ENCODE measurements at places on chromosomes 4 and X.
A peak's percentile ranks its signal among the peaks of the same experiment; 100 is the strongest.

GRCh38 chr4:70452946-70453345, 19.1 kb upstream of the MUC7 start:
- no peak for DNase-seq

- DNase-seq, result peak; percentile 79
Observed at GRCh38 chr4:110516106-110516922, 40.4 kb downstream of the ENPEP start.

DNA sequence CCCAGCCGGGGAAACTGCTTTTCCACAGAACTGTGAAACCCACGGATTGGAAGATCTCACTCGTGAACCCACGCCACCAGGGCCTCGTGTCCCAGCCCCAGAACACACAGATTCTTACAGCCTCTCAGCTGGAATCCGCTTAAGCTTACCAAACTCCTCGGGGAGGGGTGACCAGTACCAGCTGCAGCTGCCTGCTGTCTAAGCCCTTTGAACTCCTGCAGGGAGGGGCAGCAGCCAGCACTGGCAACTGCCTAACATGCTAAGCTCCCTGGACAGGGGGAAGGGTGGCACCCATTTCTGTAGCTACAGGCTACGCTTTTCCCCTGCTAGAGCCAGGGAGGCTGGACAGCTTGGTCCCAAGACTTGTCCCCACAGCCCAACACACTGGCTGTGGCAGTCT, 38.4 kb downstream of the TBL1X start:
- no peak for DNase-seq

DNA sequence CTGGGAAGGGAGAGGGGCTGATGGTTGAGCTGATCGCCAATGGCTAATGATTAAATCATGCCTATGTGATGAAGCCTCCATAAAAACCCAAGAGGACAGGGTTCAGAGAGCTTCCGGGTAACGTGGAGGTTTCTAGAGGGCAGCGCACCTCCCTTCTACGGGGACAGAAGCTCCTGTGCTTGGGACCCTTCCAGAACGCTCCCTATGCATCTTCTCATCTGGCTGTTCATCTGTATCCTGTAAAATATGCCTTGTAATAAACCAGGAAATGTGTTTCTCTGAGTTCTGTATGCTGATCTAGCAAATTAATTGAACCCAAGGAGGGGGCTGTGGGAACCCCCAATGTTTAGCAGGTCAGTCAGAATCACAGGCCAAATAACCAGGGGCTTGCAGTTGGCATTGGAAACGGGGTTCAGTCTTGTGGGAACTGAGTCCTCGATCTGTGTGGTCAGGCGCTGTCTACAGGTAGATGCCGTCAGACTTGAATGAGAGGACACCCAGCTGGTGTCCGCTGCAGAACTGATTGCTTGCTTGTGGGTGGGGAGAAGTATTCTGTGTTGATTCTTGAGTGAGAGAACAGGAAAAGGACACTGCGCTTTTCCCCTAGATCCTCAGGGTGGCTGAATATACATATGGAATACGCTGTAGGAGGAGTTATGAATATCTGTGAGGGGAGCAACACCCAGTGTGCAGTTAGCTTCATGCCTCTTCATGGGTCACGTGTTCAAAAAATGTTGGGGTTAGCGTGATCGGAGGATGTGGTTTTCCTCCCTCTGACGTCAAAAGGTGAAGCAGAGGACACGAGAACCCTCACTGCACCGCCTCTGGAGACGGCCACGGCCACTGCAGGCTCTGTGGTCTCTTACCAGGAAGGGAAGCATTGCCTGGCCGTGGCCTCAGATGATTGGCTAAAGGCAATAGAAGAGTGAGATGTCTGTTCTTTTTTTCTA, 29.2 kb downstream of the HTT-AS start:
- DNase-seq, result peak; percentile 27

DNA sequence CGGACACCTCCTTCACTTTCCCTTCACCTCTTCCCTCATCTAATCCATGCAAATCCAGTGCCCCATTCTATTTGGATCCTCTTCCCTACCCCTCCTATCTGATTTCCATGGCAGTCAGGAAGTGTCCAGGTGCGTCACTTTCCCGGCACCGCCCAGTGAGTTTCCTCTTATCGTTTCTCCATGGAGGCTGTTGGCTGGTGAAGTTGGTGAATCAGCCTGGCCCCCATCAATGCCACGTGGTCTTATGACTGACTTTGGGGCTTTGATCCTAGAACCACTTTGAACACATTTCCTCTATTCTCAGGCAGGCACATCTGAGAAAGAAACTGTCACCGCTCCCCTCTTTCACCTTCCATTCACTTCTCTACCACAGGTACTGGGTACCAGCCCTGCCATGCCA, 137.8 kb downstream of the CEP135 start:
- no peak for DNase-seq

DNA sequence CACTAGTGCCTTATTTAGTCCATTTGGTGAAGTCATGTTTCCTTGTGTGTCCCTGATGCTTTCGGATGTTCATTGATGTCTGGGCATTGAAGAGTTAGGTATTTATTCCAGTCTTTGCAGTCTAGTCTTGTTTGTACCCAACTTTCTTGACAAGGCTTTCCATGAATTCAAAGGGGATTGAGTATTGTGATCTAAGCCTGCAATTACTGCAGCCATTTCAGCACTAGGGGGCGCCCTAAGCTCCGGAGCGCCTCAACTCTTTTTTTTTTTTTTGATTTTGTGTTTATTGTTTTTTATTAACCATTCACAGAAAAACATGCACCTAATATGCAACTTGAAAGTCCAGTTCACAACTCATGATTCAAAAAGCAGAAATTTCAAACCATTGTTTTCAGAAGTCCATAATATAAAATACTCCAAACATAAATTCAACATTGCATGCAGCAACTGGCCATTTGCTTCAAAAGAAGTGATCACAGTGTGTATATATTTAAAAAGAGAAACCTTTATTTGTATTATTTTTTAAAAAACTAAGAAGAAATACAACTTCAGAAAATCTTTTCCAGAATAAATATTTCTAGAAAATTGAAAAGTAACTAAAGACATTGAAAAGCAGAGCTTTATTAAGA, 59.2 kb downstream of the PTPN13 start:
- DNase-seq, result no peak

DNA sequence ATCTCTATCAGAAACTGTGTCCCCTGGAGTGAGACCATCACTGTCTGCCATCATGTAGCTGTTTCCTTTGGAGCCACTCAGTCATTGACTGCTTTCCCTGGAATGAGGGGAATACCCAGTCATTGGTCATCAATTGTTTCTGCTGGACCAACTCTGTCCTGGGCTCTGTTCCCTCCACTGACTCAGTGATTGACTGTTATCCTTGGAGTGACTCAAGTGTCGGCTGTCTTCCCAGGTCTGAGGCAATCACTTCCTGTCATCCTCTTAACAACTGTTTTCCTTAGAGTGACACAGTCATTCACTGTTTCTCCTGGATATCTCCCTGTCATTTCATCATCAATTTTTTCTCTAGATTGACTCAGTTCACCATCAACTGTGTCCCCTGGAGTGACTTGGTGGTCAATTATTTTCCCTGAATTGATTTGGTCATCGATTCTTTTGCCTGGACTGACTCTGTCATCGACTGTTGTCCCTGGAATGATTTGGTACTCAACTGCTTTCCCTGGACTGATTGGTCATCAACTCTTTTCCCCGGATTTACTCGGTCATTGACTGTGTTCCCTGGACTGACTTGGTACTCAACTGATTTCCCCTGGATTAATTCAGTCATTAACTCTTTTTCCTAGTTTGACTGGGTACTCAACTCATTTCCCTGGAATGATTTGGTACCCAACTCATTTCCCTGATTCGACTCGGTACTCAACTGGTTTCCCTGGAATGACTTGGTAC, 327.9 kb upstream of the VCX start:
- peak; percentile 1 for DNase-seq

DNA sequence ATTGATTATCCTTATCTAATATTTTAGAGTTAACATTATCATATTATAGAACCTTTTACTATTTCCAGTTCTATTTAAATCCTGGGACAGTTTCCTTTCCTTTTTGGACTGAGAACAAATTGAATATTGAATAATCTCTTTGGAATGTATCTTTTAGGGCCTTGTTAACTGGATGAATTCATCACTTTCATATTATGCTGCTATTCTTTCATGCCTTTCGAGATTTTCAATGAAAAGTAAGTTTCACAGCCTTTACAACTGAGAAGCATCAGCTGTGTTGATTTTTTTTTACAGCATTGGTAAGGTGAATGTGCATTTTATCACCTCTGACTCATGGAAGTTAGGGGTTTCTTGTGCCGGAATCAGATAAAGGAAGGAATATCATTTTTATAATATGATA, 39.6 kb downstream of the PDLIM5 start:
- no peak for DNase-seq

DNA sequence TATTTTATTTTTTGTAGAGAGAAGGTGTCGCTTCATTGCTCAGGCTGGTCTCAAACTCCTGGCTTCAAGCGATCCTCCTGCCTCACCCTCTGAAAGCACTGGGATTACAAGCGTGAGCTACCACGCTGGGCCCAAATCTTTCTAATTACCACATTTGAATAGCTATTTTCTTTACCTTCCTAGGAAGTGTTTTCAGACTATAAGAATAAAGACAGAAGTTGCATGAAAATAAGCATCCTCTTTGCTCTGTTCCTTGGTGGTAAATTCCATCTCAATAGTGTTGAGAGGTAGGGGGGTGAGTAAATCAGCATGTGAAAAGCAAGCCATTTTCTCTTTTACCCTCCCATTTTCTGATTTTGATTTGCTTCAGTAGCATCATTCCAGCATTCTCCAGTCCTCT, 122.4 kb downstream of the LARP7 start:
- DNase-seq, result no peak

GRCh38 chr4:183626168-183626567, 32.8 kb downstream of the RWDD4 start:
- no peak for DNase-seq

DNA sequence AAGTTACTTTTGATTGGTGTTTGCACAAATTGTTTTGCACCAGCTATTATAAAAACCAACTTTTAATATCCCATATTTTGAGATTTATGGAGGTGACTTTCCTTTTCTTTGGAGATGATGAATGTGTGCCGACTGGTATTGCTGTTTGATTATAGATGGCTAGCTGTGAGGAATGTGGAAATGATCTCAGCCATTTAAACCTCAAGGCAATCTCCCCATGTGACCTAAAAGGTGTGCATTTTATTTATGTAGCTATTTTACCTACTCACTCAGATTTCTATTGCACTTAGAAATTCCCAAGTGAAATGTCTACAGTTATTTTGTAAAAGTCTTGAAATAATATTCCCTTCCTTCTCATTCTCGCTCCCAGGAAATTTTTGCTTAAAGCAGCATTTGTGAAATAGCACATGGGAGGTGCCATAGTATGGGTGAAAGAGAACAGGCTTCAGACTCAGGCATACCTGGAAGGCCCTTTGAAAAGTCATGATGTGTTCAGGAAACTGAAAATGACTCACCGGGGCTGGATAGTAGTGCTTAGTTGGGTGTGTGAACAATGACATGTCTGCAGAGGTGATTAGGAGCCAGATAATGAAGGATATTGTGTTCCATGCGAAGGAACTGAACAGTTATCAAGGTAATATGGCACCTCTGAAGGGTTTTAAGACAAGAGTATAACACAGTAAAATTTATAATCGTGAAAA, 247.6 kb downstream of the CBLL2 start:
- DNase-seq, result no peak

DNA sequence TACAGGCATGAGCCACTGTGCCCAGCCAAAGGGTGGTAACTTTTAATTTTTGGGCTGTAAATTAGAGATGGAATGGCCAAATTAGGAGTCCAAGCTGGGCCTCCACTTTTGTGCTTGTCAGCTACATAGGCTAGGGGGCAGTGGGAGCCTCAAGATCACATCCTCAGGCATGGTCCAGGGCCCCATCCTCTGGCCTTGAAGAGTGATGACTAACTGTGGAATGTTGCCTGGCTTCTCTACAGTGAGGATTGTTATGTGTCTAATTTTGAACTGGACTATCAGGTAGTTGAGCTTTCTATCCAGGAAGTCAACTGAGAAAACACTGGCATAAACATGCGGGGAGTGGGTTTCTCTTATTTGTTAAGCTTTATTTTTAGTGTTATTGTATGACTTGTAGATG, 33.0 kb downstream of the CCNG2 start:
- DNase-seq, result peak; percentile 19

- DNase-seq, result no peak
Observed at GRCh38 chr4:141019768-141020167, 113.5 kb downstream of the RNF150 start.

DNA sequence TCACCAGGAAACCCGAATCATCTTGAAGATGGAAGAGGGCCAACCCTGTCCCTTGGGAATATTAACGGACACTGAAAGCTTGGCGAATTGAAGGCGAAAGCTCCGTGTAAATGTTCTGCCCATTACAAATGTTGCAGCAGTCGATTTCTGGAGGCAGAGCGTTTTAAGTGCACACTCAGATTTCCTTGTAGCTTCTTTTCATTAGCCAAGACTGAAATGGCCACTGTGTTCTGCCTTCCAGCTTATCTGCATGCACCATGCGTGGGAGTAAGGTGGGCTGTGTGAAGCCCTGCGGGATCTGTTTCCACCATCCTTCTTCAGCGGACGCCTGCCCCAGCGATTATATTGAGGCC, 1.3 kb downstream of the SMIM20 start:
- DNase-seq, result no peak

DNA sequence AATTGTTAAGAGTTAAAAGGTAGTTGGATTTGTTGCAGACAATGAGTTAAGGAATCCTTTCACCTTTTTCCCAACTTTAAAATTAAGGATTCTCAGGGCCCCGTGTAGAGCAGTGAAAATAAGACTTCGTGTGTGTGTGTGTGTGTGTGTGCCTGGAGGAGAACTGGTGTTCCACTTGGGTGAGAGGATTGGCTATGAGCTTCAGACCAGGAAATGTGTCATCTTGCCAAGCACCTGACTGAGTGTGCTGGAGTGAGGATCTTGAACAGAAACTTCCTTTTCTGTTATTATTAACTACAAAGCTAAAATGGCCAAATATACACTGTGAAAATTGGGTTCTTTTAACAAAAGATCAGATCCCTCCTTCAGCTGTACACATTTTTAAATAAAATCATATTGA, 113.1 kb upstream of the VCX2 start:
- DNase-seq, result no peak

Measured in astrocyte of the hippocampus (primary cell).